ENCODE measurements at places on chromosomes 6 and 20.

DNA sequence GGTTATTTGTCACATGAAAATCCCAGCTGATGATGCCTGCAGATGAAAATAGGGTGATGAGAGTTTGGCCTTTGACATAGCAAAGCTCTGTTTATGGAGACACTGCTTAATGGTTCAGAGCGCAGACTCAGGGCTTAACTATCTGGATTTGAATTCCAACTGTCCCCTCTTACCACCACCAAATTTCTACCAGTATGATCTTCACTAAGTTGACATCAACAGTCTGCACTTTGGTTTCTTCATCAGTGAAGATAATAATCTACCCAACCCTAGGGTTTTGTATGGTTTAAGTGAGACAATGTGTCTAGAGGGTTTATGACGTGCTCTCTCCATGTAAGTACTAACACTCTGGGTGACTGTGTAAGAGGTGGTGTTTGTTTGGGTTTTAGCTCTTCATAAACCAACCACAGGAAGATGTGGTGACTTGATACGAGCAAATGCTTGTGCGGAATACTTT, 151.4 kb upstream of the TNFAIP3 start:
- no peak for DNase-seq

- DNase-seq = no peak
These were observed 83.1 kb downstream of the THBS2 start for GRCh38 chr6:169170583-169170955.

GRCh38 chr20:56143759-56144158, 104.8 kb upstream of the MC3R start:
- DNase-seq = no peak

DNA sequence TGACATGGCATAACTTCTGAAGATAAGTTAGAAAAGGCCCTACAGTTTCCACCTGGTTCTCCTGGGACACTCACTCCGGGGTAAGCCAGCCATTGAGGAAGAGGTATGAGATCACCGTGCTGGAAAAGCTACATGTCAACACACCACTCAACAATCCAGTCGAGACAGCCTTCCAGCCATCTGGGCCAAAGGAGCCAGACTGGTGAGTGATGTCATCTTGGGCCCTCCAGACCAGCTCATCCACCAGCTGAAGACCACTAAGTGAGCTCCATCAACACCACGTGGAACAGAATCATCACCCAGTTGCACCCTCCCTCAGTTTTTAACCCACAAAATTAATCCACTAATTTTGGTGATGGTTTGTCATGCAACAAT, 32.3 kb upstream of the RSPO4 start:
- DNase-seq = no peak

GRCh38 chr6:133568970-133569889, 319.7 kb upstream of the TCF21 start:
- DNase-seq = peak; percentile 57

- peak; percentile 33 for DNase-seq
These were observed 700 bp upstream of the LAMA5 start for GRCh38 chr20:62367633-62368391.

- DNase-seq = no peak
These were observed 8.1 kb downstream of the CRISP3 start for GRCh38 chr6:49736017-49736508.

DNA sequence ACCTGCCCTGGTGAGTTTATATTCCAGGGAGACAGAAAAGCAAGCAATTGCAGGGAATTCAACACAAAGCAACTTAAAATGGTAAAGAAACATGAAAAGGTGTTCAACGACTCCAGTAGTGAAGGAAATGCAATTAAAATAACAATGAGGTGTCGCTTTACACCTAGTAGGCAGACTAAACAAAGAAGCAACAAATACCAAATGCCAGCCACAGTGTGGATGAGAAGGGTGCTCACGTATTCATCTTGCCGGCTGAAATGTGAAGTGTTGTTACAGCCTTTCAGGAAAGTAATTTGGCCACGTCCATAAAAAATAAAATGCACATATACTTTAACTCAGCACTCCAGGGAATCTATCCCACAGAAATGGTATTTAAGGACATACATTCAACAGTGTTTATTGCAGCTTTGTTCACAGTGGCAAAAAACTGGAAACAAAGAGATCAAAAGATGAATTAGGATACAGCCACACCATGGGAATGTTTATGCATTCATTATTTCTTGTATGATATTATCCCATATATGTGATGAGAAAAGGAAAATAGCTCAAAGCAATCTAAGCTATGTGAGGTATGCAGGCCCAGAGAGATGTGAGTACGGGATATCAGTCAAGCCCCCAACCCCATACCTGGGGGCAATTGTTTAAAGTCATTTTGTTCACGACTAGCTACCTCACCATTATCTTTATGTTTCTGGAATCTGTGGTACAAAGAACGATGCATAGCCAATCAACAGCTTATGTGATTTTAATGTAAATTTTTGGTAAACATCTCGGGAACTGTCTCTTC, 266.0 kb upstream of the SOX4 start:
- no peak for DNase-seq

DNA sequence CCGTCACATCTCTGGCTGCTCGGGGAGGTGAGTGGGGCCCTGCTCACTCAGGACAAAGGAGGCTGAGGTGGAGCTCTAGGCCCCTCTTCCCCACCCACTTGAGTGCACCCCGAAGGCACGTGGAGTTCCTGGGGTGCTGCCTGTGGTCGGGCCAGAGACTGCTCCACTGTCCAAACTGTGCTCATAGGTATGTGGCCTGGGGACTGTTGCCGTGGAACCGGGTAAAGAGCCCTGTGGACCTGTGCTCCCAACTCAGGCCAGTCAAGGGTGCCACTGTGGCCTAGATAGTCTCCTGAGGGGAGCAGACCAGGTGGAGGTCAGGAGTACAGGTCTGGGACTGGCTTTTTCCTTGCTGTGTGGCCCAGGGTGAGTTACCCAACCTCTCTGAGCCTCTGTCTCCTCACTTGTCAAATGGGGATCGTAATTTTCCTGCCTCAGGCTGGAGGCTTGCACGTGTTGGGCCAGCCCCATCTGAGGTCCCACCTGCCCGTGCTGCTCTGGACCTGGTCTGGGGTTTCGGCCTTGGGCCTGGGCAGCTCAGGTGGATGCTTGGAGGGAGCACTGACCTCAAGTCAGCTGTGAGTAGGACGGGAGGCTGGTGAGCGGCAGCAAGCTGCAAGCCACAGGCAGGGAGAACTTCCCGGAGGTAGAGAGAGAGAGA, 12.4 kb upstream of the NPBWR2 start:
- no peak for DNase-seq

- DNase-seq = no peak
These were observed 60.2 kb downstream of the TCP11 start for GRCh38 chr6:35080821-35081425.

GRCh38 chr20:45019027-45019761, 52.9 kb downstream of the STK4 start:
- no peak for DNase-seq

DNA sequence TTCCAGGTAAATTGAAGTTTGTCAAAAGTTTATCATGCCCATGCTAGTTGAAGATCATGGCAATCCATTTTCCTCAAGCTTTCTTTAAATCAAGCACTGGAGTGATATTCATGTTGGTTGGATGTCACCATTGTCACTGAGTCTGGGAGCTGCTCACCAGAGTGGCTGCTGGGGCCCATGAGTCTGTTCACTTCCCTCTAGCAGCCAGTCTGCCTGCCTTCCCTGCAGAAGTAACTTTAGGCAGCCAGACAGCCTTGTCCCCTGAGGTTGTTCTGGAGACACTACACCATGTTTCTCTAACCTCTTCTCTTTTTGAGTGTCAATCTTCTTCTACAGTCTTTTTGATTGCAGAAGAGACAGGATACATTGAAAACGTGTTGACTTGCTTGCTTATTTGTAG, 5.5 kb downstream of the SIRT5 start:
- no peak for DNase-seq

GRCh38 chr20:58747211-58747610, 54.6 kb downstream of the NPEPL1 start:
- no peak for DNase-seq

GRCh38 chr20:57615445-57615811, 4.8 kb downstream of the ZBP1 start:
- DNase-seq = no peak

- DNase-seq = no peak
These were observed 15.2 kb upstream of the MRPS18A start for GRCh38 chr6:43702534-43703440.

GRCh38 chr6:81304466-81304865, 448.0 kb downstream of the TENT5A start:
- no peak for DNase-seq
